ENCODE measurements at places on chromosomes 12 and 14.

GRCh38 chr12:26822026-26822425 is 11.0 kb downstream of the ITPR2 start:
- no peak for DNase-seq

DNA sequence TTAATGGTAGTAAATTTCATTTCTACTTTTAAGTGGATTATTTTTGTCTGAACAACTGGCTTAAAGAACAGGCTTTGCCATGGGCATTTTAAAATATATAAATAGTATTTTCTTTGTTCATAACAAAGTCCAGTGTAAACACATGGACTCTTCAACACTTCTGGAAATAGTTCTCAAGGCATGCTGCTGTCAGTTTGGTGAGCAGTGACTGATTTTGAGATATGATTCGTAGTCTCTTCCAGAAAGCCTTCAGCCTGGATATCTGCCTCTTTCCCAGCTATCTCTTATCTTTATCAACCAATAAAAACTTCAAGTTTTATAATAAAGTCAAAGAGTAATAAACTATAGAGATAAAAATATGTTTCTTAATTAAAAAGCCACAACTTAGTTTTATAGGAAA is 110.7 kb downstream of the NAV3 start:
- no peak for DNase-seq

DNA sequence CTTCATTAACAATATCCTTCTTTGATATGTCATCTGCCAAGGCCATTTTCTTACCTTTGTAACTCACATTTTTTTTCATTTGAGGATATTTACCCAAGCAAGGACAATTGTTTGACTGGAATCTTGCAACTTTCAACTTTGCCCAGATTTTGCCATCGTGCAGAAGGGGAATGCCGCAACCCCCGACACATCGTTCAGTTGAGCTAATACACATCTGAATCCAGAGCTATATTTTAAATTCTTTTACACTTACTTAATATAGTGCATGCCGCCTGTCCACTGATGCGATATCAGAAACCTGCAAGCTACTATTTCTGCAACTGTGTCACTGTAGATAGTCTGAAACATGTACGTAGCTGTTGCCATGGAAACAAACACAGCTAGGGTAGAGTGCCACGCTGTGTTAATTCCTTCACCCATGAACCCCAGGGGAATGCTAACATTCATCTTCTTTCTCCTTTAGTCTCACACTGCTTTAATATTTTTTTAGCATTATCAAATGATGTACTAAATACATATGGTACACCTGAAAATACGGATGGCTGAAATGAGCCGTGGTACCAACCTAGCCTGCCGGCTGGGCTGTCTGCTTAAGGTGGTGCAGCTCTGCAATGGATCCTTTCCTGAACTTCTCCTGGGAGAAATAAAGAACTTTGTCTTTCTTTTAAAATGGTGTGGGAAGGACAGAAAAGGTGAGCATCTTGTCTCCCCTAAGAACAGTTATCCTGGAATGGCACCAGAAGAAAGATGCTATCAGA is 77.0 kb upstream of the FOXN3 start:
- DNase-seq, result no peak

- DNase-seq, result peak; percentile 7
Measured at GRCh38 chr14:102592763-102593060, 263 bp downstream of the RCOR1 start.

DNA sequence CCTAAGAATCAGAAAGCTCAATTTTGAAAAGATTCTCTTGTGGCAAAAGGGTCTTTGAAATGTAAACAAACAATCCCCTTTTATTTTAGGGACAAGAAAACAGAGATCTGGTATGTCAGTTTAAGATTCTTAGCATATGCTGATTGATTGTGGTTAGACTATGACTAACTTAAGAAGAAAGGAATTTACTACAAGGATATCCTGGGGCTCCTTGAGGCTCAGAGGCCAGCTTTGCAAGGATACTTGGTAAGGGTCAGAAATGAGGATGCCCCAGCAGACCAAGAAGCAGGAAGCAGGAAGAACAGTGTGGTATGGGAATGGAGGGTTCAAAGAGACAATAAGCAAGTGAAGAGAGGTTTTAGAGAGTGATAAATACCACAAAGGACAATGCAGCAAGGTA is 474.6 kb downstream of the ETNK1 start:
- DNase-seq, result no peak

- peak; percentile 12 for DNase-seq
Measured at GRCh38 chr14:38867561-38868150, 235.4 kb downstream of the SEC23A start.

DNA sequence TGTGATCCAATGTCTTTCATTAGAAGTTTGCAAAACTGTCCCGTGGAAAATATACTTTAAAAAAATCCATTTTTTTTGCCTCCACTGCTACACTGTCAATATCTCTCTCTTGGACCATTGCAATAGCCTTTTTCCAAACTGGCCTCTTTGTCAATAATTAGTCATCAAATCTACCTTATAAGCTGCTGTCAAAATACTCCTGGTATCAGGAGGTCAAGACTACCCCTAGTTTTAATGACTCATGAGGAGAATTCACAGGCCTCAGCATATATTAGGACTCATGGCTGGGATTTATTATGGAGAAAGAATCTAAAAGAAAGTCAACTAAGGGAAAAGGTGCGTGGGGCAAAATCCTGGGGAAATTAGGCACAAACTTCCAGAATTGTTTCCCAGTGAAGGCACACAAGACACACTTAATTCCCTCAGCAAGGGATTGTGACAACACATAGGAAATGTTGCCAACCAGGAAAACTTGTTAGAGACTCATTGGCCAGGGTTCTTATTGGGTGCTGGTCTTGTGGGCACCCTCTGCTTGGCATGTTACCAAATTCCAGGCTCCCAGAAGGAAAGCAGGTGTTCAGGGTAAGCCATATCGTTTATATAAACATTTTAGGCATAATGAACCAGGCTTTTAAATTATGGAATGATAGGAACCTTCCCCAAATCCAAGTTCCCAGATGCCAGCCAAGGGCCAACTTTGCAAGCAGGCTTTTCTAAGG is 56.1 kb downstream of the TMEM117 start:
- DNase-seq, result no peak

- DNase-seq, result no peak
Measured at GRCh38 chr14:73753887-73754795, 40.0 kb upstream of the PNMA1 start.

- no peak for DNase-seq
Measured at GRCh38 chr12:76781321-76781720, 17.4 kb downstream of the ZDHHC17 start.

DNA sequence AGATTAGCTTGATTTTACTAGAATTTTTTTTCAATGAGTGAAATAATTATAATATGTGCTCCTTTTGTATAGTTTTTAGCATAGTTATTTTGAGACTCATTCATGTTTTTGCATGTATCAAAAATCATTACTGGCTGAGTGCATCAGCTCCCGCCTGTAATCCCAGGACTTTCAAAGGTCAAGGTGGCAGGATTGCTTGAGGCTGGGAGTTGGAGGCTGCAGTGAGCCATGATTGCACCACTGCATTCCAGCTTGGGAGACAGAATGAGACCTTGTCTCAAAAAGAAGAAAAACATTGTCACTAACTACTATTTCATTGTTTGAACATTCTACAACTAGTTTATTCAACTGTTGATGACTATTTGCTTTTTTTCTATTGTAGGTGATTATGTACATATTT is 802.7 kb downstream of the SLC16A7 start:
- DNase-seq, result no peak

- DNase-seq, result no peak
Measured at GRCh38 chr14:34222867-34223266, 239.2 kb downstream of the SPTSSA start.

DNA sequence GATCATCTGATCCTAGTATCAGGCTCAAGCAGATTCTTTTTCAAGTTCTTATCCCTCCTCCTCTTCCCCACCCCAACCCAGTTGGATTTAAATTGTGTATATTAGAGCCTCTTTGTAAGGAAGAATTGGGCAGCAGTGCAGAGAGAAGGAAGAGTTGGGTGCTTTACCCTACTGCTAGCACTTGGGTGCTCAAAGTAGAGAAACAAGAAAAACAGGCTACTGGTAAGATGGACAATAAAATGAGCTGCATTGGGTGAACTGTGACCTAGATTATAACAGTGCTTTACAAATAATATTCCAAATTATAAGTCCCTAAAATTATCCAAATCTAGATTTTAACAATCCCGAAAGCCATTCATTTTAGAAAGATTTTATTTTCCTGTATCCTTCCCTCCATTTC is 363.4 kb upstream of the GARIN6 start:
- DNase-seq, result no peak

DNA sequence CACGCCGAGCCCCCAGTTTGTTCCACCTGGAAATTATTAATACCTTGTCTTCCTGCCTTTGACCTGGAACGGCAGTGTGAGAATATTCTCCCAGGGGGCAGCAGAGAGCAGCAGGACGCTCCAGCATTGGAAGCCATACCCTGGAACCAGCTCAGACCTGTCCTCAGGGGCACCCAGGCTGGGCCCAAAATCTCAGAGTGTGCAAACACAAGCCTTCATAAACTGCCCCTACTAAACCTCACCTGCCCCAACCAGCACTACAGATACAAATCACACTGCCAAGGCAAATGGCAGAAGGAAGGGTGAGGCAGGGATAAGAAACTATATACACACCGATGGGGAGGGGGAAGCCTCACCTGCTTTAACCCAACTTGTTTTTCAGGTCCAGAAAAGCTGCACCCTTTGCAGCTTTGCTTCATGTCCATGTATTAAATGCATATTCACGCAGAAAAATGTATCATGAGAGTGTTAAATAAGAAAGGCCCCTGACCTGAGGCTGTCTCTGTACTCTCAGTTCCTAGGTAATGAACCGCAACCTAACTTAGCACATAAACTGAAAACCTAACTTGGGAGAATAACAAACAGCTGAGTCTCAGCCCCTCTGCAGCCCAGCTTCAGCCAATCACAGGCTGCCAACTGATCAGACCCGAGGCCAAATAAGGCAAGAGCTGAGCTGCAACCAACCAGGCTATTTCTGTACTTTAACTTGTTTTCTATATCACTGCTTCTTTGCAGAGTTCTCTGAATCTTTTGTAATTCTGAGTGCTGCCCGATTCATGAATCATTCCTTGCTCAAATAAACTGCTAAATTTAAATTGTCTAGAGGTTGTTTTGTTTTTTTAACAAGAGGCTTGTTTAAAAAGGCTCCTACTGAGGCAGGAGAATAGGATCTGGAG is 130.1 kb downstream of the SPTSSA start:
- DNase-seq, result peak; percentile 27

DNA sequence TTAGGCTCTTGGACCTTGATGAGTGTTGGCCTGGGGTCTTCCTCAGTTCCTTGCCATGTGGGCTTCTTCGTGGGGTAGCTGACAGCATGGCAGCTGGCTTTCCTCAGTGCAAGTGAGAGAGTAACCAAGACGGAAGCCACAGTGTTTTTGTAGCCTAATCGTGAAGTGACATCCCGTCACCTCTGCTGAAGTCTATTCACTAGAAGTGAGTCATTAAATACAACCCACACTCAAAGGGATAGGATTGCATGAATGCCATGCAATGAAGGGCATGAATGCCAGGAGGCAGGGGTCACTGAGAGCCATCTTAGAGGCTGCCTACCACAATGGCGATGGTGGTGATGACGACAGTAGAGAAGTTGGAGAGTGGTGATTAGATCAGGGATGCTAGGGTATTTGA is 13.5 kb upstream of the ASIC1 start:
- no peak for DNase-seq

DNA sequence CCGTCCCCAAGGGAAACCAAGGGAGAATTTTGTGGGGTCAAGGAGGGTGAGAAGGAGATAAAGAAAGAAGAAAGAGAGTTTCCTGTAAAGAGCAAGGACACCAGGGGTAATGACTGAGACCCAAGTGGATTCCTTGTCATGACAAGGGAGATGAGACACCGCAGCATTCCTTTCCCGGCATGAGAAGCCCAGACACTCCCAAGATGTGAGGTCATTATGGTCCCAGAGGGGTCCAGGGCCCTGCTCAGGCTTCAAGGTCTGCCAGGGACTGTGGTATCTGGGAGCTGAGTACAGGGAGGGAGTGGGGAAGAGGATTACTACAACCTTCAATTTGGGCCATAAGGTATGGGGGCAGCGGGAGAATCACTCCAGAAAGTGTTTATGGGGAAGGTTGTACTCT is 58.1 kb downstream of the SPTB start:
- no peak for DNase-seq

DNA sequence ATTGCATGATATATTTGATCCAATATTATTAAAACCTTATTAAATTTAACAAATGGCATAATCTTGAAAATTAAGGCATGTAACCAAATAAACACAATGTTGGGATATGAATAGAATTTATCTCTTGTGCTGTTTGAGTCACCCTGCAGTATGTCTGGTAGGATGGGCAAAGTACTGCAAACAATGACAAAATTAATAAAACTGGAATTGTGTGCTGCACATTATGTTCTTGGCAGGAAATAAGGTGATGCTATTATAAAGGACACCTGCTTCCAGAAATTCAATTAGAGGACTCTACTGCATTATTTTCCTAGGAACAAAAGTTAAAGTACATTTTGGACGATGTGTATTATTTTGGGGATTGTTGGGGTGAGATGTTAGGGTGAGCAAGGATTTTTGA is 132.7 kb downstream of the PPFIA2 start:
- DNase-seq, result no peak

DNA sequence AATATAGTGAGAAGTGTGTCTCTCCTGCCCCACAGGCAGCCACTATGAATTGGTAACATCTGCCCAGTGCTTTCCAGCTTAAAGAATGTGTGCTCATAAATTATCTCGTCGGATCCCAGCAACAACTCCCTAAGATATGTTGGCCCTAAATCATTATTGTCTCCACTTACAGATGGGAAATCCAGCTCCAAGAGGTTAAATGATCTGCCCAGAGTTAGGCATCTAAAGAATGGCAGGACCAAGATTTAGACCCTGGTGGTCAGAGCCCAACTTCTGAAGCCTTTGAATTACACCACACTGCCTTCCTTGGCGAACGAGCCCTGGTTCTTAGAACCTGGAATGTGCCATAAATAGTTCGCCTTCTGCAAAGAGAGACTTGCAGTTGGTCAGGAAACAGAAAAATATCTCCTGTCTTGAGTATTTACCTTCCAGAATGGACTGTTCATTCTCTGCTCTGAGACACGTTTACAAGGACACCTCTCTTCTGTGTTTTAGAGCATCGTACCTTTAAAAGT is 20.1 kb upstream of the PLEK2 start:
- DNase-seq, result no peak

- DNase-seq, result no peak
Measured at GRCh38 chr12:79933532-79934264, 1.2 kb downstream of the PPP1R12A start.

DNA sequence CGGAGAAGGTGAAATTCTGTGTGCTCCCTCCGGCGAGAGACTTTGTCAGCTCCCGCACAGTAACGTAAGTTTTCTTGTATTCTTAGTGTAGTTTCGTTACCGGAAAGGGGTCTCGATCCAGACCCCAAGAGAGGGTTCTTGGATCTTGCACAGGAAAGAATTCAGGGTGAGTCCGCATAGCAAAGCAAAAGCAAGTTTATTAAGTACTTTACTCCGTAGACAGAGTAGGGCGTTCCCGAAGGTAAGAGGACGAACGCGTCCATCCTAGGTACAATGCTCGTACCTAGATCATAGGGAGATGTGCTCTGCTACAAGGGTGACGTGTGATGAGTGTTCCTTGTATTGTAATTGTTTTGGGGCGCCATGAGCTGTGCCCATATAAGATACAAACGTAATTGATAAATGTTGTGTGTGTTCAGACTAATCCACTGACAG is 293 bp downstream of the IFI27L1 start:
- DNase-seq, result no peak
